ENCODE measurements at places on chromosomes 4 and X.

GRCh38 chr4:42519803-42520417, 122.6 kb downstream of the SHISA3 start:
- peak; percentile 17 for DNase-seq

DNA sequence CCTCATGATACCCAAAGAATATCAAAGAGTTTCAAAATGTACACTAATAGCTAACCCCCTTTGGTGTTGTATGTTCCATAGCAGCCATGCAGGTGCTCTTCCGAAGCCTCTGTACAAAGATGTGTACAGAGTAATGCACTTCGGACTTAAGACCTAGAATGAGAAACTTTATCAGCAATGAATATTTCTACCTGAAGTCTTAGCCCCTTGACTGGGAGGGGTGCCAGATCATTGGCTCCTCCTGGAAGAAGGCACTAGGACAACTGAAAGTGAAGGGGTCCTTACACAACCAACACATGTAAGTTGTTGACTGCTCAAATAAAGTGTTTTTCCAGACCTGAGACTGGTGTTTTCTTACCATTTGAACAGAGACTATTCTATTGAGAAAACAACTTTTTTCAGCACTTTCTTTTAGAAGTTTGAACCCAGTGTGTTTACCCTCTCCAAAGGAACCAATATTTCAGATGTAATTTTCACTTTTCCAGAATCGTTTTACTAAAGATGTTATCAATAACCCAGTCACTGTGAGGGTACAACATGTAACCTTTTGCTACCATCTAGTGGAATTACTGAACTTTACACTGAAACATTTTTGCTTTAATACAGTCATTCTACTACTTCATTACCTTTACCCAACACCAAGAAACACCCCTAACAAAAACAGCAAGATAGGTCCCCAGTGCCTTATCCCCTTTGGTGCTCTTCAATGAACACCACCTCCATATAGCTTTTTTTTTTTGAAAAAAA, 33.3 kb upstream of the PRDX4 start:
- DNase-seq: no peak

DNA sequence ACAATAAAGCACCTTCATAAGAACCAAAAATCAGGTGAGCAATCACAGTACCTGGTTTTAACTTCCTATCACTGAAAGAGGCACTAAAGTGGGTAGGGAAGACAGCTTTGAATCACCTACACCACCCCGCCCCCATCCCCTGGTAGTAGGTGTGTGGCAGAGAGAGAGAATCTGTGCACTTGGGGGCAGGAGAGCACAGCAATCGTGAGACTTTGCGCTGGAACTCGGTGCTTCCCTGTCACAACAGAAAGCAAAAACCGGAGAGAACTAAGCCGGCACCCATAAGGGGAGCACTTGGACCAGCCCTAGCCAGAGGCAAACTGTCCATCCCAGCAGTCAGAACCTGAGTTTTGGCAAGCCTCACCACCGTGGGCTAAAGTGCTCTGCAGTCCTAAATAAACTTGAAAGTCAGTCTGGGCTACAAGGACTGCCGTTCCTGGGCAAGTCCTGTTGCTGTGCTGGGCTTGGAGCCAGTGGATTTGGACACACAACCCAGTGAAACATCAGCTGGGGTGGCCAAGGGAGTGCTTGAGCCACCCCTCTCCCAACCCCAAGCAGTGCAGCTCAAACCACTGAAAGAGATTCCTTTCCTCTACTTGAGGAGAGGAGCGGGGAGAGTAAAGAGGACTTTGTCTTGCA, 32.1 kb downstream of the NDUFB11 start:
- DNase-seq: no peak

DNA sequence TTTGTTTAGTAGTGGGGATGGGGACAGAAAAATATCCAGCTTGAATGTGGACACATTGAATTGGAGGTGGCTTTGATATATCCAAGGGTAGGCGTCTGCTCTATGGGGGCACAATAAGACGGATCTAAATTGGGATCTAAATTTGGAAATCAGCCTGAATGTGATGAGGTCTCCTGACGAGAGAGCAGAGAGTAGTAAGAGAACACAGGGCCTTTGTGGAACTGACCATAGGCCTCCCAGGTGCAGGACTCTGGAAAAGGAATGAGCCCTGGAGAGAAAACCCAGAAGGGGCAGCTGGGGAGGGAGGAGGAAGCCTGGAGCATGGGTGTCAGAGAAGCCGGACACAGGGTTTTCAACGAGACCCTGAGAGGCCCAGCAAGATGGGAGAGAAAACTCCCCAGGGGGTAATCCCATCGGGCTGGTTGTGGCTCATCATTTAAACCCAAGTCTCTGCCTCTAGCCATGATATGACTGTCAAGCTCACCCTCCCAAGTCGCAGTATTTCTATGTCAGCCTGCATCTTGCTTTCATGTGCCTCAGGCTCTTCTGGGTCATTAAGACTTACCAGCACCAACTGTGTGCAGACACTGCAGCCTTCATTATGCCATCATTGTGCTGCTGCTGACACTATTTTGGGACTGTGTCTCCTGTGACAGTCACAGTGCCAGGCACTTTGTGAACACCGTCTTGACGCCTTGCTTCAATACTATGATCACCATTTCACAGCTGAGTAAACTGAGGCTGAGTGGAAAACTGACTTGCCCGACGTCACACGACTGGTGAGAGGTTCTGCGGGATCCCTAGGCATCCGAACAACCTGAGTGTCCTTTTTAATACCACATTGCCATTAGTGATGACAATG, 57.1 kb downstream of the ANAPC4 start:
- DNase-seq: no peak
